ENCODE measurements at places on chromosomes 7 and 10. TPM values are rescaled to one million over a fixed set of nuclear protein-coding genes. Genes with fewer than 3 reads are reported as not detected.

The AOC1 gene
- total RNA-seq, result not detected

DNA sequence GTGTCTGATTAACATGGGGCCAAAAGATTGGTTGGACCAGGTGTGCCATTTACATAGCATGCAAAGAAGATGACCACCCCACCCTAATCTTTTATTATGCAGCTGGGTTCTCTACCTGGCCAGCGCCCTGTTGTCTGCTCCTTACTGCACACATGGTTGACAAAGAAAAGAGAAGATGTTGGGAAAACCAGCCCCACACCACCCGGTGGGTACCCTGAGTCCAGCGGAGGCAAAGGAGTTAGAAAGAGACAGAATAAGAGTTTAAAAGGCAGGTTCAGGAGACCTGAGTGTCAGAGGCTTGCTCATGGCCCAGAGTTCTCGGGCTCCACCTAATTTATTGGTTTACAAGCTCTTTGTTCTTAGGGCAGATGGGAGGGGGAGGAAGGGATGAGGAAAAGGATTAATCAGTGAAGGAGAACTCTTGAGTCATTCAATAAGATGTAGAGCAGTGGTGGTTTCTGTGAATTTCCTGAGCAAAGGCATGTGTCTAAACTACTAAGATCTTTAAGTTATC, 24.1 kb upstream of the ABCA13 start:
- DNase-seq, result no peak

DNA sequence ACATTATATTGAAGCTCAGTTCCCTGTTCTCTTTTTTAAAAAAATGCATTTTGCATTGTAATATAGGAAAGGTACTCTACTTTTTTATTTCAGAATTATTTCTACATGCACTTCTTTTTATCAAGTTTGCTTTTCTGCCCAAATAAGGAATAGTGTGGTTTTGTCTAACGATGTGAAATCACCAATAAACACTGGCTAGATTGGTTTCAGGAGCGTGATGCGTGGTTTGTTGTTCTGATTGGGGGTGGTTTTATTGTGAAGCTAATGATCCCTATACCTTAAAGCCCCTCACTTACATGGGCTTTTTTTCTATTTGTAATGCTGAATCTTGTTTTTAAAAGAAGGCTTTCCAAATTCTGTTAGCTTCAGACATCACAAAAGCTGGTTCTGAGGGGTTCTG, 17.6 kb downstream of the ENTPD7 start:
- no peak for DNase-seq

DNA sequence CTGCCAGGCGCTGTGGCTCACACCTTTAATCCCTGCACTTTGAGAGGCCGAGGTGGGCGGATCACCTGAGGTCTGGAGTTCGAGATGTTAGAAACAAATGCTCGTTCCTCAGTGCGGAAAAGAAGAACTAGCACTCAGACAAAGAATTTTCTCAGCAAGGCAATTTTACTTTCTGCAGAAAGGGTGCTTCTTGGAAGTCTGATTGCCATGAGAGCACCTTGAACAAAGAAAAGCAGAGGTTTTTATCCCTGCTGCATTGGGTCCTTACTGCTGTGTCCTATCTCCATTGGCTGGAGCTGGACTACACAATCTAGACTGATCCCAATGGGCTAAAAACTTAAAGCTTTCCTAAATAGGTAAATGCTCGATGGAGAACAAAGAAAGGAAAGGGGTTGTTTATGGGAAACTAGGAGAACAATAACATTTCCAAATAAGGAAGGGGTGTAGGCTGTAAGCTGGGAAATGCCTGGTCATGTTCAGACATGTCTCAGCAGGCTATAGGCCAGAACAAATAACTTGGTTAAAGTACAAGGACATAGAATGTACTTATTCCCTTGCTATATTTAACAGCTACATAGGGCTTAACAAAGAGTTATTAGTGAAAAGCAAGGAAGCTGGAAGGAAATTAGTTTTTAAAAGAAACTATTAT, 26.1 kb upstream of the ACTR3B start:
- DNase-seq, result no peak

GRCh38 chr7:750111-750905, 23.2 kb upstream of the PRKAR1B start:
- DNase-seq, result no peak

GRCh38 chr7:28312948-28313347, 99.4 kb upstream of the CREB5 start:
- DNase-seq, result no peak

DNA sequence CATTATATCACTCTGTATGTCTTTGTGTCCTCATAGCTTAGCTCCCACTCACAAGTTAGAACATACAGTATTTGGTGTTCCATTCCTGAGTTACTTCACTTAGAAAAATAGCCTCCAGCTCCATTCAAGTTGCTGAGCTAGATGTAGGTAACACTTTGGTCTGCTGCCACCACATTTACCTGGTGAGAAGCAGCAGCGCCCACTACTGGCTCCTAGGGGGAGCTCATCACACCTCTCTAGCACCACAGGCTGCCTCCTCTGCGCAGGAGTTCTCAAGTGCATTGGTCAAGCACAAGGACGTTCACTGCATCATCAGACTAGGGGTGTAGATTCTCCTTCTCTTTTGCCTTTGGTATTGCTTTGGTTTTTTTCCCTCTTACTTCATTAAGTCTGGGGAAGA, 530.9 kb upstream of the AUTS2 start:
- DNase-seq, result no peak

DNA sequence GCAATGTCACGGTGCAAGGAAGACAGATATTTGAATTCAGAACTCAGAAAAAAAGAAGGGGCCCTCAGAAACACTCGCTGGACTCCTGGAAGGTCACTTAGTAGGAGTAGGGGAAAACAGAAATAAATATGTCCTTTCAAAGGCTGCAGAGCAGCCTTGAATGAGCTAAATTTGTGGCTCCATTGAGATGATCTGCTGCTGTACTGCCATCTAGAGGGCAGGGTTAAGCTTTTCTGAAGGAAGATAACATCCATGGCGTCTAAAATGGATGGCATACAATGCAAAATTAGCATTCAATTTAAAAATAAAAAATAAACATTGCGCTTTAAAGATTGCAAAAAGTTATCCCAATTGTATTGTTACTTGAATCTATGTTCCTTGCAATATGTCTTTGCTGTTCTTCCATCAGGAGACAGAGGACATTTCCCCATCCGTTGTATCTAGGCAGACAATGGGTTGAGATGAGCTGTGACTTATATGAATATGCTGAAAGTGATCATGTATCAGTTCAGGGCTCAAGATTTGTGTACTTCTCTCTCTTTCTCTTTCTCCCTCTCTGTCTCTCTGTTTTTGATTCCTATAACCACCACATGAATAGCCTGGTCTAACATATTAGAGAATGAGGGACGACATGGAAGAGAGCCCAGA, 642.2 kb downstream of the SH2D4B start:
- no peak for DNase-seq

- no peak for DNase-seq
These were observed 269.7 kb upstream of the HABP2 start for GRCh38 chr10:113283189-113283588.

DNA sequence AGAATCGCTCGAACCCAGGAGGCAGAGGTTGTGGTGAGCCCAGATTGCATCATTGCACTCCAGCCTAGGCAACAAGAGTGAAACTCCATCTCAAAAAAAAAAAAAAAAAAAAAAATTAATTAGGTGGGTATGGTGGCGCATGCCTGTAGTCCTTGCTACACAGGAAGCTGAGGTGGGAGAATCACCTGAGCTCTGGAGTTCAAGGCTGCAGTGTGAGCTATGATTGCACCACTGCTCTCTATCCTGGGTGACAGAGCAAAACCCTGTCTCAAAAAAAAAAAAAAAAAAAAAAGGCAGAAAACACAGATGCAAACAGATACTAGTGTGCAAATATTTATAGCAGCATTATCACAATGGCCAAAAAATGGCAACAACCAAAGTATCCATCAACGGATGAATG, 134.4 kb downstream of the RGS10 start:
- DNase-seq, result no peak
